ENCODE measurements at places on chromosomes 7 and 10.
A peak's percentile ranks its signal among the peaks of the same experiment; 100 is the strongest.

DNA sequence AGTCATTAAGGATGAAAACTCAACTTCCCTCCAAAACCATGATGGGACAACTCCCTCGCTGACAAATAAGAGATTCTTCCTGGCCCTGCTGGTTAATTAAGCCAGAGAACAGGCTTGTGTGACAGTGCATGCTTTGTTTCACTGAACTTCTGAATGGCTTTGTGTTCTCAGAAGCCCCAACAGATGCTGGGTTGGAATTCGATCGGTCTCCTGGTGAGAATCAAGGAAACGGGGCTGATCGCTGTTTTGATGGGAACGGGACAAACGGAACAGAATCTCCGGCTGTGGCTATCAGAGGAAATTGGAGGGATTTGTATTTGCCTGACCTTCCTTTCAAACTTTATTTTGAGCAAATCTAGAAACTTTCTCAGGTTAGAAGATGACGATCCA is 145.0 kb downstream of the RNF216 start:
- DNase-seq: no peak

- DNase-seq: no peak
These were observed 251.9 kb downstream of the AGMO start for GRCh38 chr7:15309872-15310271.

- DNase-seq: peak; percentile 73
These were observed 30.3 kb upstream of the GRB10 start for GRCh38 chr7:50812841-50813475.

DNA sequence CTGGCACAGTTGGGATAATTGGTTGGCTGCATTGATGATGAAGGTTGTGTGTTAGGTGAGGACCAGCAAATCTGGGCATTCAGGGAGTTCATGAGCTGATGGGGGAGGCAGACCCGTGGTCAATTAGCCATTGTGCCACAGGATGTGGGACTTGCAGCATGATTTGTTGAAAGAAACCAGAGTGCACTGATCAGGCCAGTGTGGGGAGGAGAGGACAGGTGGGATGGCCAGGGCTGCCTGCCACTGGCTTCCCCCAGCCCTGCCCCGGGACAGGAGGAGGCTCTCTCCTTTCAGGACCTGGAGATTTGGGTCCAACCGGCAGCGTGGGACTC is 4.3 kb downstream of the CLIP2 start:
- DNase-seq: no peak

DNA sequence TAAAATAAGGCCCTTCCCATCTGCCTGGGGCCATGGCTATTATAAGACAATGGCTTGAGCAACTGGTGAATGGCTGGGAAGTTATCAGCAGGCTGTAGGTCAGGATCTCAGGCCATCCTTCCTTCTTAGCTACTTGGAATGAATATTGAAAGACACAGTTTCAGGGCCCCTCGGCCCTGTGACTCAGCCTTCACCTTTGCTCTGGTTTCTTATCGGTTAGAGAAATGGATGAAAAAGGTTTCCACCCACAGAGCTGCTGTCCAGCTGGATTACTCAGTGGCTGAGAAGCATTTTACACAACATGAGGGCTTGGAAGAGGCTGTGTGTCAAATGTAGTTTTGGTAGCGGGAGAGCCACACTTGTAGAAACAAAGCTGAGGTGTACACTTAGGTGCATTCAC is 9.4 kb downstream of the ACSL5 start:
- DNase-seq: no peak

GRCh38 chr10:101174319-101174718 is 43.2 kb downstream of the TLX1 start:
- DNase-seq: no peak

DNA sequence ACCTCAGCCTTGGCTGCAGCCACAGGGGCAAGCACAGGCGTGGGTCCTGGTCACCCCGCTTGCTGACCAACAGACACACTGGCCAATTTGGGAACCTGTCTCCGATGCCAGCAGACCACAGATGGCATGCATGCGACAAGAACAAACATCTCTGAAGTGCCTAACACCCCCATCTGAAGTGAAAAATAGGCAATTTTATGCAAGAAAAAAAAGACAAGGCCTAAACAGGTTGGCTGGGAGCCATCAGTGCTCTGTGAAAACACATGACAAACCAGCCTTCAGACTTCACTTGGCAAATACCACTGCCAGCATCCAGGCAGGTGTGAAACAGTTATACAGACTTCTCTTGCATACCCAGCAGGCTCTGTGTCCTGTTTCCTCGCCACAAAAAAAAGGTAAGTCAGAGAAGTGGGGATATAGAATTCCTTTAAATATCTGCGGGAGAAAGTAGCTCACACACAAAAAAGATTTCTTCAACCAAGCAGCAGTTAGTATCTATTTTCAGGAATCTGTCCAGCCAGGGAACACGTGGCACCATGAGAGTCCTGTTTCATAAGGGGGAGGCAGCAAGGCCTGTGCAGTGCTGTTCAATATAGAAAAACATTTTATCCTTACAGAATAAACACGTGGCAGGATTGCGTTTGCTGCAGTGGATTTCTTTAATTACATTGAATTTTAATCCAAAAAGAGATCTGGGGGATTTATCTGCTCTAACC is 293.4 kb upstream of the MKLN1 start:
- DNase-seq: no peak

DNA sequence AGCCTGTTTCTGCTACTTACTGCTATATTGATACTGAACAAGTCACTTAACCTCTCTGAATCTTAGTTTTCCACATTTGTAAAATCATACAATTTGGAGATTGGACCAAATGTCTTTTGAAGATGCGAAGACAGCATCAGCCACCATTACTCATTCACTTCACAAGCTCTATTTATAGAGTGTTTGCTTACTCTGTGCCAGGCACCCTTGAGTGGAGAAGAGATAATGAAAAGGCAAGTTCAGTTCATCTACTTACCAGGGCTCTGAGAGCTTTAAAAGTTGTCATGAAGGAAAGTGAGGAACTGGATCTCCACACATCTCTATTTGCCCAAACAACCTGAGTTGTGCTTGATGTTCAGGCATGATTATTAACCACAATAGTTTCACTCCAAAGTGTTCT is 277.5 kb downstream of the CSTF2T start:
- DNase-seq: no peak

GRCh38 chr7:98630770-98631169 is 13.7 kb downstream of the NPTX2 start:
- DNase-seq: no peak
